ENCODE measurements at places on chromosomes 3 and 15.

GRCh38 chr15:23687143-23687470 lies at the start of gene NDN:
Gene NDN (minus strand): TSS chr15:23687305. CDS start chr15:23687217, 88 bp downstream.
- peak; percentile 81 for DNase-seq

GRCh38 chr3:46957092-46957820 lies 19.3 kb downstream of the CCDC12 start:
- no peak for DNase-seq

- no peak for DNase-seq
Observed at GRCh38 chr3:58866079-58866478, 183.7 kb downstream of the CFAP20DC start.

DNA sequence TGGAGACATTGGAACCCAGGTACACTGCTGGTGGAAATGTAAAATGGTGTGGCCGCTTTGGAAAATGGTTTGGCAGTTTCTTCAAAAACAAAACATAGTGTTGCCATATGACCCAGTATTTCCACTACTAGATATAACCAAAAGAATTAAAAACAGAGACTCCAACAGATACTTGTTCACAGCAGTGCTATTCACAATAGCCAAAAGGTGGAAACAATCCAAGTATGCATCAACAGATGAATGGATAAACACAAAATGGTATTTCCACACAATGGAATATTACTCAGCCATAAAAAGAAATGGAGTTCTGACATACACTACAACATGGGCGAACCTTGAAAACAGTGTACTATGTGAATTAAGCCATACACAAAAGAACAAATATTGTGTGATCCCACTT lies 59.4 kb upstream of the TIMP4 start:
- DNase-seq, result no peak

DNA sequence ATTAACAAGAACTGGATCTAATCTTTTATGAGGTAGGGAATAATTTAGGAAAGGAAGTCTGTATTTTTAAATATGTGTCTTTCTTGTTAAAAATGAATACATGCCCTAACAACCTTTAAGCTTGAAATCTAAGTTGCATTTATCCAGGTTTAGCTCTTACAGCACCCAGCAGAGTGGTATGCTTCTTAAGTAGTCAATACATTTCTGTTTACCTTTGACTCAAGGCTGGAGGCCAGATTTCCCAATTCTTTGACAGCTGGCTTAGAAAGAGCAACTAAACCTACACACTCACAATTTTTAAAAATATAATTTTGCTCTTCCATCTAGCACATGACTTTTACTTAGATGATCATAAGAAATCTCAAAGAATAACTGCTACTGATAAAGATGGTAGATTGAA lies 148.9 kb downstream of the DPH6 start:
- no peak for DNase-seq

- no peak for DNase-seq
Observed at GRCh38 chr15:73617301-73617831, 15.8 kb downstream of the NPTN start.

DNA sequence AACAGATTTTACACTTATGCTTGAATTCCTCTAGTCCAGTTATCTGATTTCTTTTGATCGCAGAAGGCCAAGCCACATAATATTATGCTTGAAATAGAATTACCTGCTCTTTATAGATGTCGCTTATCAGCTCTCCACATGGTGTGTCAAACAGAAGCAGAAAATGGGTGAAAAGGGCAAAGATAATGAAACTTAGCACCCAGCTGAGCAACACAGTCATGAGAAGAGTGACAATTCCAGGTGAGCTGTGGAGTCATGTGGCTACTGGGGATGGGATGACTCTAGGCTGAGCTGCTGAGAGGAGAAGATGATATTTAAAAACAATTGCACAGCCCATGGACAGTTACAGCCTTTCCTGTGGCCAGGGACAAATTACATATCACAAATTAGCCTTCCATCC lies 398.7 kb upstream of the PDZRN3 start:
- no peak for DNase-seq

GRCh38 chr3:127222664-127223063 lies 29.7 kb downstream of the PRR23E start:
- DNase-seq, result no peak

- no peak for DNase-seq
Observed at GRCh38 chr3:64387688-64388087, 162.4 kb upstream of the PRICKLE2 start.

- DNase-seq, result no peak
Observed at GRCh38 chr3:8200996-8201395, 300.6 kb upstream of the LMCD1 start.

DNA sequence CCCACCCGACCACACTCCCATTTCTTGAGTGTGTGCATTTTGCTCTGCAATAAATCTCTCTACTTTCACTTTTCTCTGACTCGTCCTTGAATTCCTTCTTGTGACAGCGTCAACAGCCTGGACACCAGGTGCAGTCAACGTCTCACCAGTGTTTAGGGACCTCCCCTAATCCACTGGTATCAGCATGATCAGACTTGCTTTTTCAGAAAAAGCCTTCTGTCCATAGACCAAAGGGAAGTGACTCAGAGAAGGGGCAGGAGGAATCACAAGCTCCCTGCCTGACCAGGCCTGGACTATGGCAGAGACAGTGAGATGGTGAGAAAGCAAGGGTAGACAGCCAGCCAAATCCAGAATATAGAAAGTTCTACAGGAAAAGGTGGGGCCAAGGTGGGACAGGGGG lies 15.5 kb downstream of the CCR5 start:
- no peak for DNase-seq

GRCh38 chr15:89928421-89928820 lies 15.7 kb upstream of the ARPIN start:
- DNase-seq, result no peak

DNA sequence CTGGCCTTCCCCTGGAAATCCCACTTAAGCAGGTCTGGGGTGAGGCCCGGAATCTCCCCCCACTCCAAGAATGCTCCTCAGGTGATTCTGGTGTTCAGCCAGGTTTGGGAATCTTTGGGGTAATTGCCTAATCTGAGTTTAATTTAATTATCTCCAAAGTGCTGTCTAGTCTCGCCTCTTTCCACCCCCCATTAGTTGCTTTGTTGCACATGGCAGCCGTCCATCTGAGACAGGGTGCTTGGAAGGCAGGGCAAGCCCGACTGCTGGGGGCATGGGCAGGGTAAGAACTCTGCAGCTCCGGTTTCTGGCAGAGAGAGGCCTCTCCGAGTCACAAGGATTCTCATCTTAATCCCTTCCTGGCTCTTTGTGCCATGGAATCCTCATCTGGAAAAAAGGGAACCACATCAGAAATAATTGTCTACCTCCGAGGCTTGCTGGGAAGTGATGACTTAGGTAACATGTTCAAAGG lies 15.0 kb downstream of the IL17RD start:
- DNase-seq, result peak; percentile 49

DNA sequence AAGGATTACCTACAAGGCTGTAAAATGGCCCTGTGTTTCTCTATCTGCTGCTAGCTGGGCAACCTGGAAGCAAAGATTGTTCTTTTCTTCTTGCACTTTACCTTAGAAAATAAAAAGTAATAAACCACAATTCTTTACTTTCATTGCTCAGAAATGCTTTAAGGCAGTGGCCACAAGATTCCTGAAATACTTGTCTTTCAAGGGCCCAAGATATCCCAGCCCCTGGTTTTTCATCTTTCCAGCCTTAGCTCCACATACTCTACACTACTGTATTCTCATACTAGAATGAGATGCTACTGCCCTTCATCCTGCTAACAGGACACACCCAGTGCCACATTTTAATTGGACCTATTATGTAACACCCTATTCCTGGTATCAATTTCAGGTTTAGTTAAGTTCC lies 78.9 kb downstream of the GTF2E1 start:
- no peak for DNase-seq

GRCh38 chr3:195133013-195133412 lies 137.9 kb downstream of the XXYLT1 start:
- no peak for DNase-seq

GRCh38 chr3:99896482-99896881 lies 78.8 kb downstream of the CMSS1 start:
- DNase-seq, result no peak

GRCh38 chr3:194001-194400 lies 2.6 kb upstream of the CHL1 start:
- DNase-seq, result no peak

DNA sequence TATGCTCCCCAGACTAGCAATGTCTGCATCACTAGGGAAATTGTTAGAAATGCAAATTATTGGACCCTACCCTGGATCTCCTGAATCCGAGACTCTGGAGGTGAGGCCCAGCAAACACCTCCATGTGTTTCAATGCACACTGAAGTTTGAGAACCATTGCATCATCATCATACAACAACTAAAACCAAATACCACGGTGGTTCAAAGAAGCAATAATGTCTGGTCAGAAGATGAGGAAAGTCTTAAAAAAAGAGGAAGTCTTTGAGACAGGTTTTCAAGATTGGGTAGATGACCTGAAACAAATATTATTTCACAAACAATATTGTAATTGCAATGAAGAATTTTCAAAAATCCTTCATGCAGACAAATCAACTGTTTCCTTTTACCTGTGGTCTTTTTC lies 60.3 kb upstream of the TRA2B start:
- DNase-seq, result no peak

DNA sequence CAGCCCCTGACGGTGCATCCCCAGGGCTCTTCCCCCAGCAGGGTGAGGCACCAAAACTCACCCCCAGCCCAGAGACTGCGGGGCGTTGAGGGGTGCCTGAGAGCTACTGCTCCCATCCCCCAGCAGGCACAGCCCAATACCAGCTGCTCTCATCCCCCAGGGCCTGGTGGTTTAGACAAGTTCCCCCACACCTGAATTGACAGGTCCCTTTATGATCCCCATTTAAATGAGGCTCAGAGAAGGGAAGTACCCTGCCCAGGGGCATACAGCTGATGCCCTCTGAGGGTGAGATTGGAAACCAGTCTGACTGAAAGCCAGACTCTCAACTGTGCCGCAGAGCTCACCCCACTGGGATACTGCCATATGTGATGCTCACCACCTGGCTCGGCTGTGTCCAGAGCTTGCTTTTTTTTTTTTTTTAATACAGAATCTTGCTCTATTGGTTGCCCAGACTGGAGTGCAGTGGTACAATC lies 20.1 kb downstream of the DUSP7 start:
- no peak for DNase-seq

DNA sequence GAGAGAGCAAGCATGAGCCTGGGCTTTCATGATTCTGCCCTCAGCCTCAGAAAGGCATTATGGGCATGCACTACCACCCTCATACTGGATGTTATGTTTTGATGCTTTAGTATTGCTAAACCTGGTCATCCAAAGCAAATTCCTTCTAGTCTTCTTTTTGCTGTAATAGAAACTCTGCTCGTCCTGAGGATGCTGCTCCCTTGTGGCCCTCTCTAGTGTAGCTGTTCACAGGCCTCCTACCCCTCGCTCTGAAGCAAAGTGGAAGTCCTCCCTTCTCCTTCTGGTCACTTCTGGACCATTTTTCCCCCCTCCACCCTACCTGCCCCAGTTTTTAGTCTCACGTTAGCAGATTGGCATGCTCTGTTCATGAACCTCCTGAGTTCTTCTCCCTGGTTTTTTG lies 22.9 kb upstream of the CCNL1 start:
- no peak for DNase-seq

- peak; percentile 38 for DNase-seq
Observed at GRCh38 chr15:49370782-49371181, 52.3 kb upstream of the FGF7 start.

- DNase-seq, result no peak
Observed at GRCh38 chr3:17625133-17625532, 117.3 kb downstream of the TBC1D5 start.

DNA sequence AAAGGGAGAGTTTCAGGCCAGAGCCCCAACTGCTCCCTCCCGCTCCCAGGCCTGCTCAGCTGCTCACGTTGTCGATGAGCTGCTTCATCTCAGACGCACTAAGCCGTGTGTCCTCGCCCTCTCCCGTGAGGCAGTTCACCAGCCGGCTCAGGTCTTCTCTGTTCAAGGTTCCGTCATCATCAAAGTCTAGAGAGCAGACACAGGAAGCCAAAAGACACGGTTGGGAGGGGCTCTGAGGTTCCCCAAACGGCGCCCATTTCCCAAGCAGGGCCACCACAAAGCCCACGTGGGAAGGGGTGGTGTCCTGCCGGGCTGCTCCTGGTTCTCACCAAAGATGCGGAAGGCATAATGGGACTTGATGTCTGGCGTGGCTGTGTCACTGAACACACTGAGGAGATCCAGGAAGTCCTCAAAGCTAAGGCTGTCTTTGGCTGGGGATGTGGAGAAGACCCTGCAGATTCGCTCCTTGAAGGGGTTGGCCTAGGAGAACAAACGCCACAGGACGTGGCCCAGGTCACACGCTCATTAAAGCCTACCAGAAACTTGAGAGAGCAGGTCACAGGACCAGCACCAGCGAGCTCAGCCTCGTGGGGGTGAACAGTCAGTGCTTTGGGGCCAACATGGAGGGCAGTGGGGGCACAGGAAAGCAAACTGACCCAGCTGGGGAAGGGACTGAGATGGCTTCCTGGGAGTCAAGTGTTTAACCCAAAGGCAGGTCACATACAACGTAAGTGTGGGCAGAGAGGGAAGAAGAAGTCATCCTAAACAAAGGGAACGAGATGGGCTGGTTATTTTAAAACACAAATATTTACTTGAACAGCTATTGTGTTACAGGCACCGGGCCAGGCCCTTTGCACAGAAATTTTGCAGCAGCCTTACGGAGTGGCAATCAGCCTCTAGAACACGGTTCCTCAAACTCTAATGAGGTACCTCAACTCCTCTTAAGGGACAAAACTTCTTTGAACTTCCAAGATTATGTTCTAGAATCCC lies 2.4 kb downstream of the CIB1 start:
- no peak for DNase-seq

- no peak for DNase-seq
Observed at GRCh38 chr3:14775563-14775962, 43.2 kb upstream of the FGD5 start.

DNA sequence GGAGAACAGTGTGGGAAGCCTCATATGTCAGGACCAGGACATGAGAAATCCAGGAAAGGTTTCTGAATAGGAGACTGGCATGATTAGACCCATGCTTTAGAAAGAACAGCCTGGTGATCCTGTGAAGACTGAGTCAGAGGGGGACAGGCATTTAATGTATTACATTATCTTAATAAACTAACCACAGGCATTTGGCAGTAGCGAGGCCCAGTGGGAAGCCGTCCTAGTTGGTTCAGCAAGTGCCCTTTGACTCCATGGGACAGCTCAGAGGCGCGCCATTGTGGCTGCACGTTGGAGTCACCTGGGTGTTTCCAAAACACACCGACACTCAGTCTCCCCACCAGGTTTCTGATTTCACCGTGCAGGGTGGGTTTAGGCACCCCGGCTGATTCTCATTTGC lies 90.5 kb upstream of the DGKG start:
- DNase-seq, result no peak

GRCh38 chr3:124841517-124841916 lies 45.6 kb downstream of the ITGB5 start:
- DNase-seq, result no peak

- no peak for DNase-seq
Observed at GRCh38 chr15:41194444-41194843, 36.1 kb downstream of the EXD1 start.

- DNase-seq, result peak; percentile 57
Observed at GRCh38 chr3:125042725-125043406, 12.9 kb downstream of the HEG1 start.
